Bronchial epithelial cell (primary cell): ENCODE measurements at places on chromosomes 11 and 22. TPM values are rescaled to one million over a fixed set of nuclear protein-coding genes. Genes with fewer than 3 reads are reported as not detected.

DNA sequence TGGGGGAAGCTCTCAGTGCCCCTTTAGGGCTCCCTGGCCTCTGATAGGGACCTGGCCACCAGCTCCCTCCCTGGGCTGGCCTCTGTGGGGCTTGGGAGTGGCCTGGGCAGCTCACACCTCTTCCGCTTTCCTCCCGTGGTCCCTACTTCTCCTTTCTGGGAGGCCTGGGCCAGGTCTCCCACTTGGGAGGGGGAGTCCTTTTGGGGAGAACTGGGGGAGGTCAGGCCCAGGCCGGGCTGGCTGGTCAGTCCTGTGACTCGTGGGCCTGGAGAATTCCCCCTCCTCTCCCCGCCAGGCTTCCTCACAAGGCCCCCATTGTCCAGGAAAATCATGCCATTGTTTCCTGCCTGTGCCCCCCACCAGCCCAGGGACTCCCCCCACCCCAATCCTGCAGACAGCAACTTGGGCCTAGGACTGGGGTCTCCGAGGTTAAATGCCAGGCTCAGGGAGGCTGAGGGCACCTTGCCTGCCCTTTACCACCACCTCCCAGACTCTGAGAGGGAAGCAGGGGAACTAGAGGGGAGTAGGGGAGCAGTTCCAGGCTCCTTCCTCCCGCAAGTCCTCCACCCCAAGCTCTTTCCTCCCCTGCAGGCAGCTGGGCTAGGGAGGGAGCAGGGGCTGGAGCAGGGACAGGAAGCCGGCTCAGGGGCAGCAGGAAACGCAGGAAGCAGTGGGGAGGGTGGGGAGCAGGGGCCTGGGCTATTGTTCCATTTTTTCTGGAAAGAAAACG is 2.8 kb downstream of the MAP3K11 start:
- DNase-seq = no peak

- DNase-seq = no peak
Measured at GRCh38 chr11:22317656-22318055, 20.5 kb upstream of the SLC17A6 start.

SHISAL1 gene
- total RNA-seq = under 0.01 and 0.26 TPM in 2 replicates

TAF1D gene
- 139 and 160 TPM in 2 replicates for total RNA-seq

DNA sequence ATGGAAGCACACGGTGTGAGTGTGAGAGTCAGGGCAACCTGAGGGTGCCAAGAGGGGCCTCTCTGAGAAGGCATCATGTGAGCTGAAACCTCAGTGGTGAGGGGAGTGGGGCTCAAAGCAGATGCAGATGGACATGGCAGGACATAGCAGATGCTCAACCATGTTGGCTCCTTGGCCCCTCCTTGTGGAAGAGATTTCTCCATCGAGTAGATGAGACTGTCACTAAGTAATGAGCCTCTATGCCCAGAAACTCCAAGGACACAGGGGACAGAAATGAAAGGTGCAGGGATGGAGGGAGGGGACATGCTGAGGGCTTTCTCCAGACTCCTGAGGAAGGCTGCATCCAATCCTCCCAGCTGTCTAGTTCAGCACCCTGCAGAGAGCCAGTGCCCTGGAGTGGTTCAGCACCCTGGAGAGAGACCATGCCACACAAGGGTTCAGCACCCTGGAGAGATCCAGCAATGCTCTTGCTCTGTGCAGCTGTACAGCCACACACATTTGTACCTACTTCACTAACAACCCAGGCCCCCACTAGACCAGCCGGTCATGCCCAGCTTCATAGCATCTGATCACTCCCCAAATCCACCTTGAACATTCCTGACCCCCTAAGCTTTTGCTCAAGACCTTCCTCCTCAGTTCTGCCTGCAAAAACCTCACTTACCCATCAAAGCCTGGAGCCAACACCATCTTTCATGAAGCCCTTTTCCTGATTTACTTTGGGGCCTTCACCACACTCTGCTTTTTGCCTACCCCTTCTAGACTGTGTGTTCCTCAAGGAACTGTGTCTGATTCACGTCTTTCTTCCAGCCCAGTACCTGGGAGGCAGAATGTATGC is 252.0 kb downstream of the CTTN start:
- DNase-seq = peak; percentile 54

BDNF gene
- total RNA-seq = 0.79 and 1.7 TPM in 2 replicates

- DNase-seq = no peak
Measured at GRCh38 chr11:120129570-120129969, 8.3 kb downstream of the TRIM29 start.

A4GALT gene
- total RNA-seq = 12.4 and 15.5 TPM in 2 replicates

GRCh38 chr22:48491451-48491941 is 1336.2 kb downstream of the BRD1 start:
- no peak for DNase-seq

GRCh38 chr11:71962428-71963038 is 33.7 kb downstream of the RNF121 start:
- peak; percentile 22 for DNase-seq

APOA4 gene
- not detected in 2 replicates for total RNA-seq

DNA sequence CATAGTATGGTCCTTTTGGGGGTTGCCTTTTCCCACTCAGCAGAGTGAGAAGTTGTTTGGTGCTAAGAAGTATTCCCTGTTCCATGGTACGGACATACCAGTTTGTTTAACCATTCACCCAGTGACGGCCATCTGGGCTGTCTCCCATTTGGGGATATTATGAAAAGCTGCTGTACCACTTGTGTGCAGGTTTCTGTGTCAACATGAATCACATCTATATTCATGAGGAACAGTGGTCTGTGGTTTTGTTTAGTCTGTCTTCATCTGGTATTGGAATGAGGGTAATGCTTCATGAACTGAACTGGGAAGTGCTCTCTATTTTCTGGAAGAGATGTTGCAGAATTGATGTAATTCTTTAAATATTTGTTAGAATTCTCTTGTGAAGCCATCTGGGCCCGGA is 89.5 kb downstream of the TRMU start:
- DNase-seq = peak; percentile 73

DNA sequence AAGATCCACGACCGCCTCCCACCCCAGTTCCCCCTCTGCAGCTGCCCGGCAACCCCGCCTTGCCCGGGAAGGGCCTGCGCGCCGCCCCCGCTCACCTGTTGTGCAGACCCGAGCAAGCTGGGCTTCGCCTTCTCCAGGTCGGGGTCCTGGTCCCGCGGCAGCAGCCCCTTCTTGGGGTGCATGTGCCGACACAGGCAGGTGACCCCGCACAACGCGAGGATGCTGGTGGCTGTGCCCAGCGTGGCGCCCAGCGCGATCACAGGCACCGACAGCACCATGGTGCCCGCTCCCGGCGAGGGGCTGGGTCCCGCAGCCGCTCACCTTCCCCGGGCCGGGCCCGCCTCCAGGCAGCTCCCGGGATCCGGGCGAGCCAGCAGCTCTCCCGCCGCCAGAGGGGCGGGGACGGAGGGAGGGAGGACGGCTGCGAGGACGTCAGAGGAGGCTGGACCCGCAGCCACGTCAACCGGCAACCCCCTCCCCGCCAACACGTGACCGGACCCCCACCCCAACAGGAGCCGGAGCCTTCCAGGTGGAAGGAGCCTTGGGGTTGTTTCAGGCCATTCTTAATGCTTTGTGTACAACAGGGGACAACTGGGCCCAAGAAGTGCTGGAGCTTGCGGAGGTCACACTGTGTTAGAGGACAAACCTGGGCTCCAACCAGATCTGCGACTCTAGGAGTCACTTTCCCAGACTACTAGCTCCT is at the start of gene SYT13:
SYT13 (minus strand) TSS at position 412 of the 703 bp plus-strand sequence; CDS start at position 278, 134 bp downstream.
- DNase-seq = no peak

LARGE2 gene
- total RNA-seq = 2.9 and 4.5 TPM in 2 replicates

OR51B2 gene
- not detected in 2 replicates for total RNA-seq

GRCh38 chr11:111344032-111344431 is 35.0 kb downstream of the POU2AF1 start:
- peak; percentile 52 for DNase-seq

DNA sequence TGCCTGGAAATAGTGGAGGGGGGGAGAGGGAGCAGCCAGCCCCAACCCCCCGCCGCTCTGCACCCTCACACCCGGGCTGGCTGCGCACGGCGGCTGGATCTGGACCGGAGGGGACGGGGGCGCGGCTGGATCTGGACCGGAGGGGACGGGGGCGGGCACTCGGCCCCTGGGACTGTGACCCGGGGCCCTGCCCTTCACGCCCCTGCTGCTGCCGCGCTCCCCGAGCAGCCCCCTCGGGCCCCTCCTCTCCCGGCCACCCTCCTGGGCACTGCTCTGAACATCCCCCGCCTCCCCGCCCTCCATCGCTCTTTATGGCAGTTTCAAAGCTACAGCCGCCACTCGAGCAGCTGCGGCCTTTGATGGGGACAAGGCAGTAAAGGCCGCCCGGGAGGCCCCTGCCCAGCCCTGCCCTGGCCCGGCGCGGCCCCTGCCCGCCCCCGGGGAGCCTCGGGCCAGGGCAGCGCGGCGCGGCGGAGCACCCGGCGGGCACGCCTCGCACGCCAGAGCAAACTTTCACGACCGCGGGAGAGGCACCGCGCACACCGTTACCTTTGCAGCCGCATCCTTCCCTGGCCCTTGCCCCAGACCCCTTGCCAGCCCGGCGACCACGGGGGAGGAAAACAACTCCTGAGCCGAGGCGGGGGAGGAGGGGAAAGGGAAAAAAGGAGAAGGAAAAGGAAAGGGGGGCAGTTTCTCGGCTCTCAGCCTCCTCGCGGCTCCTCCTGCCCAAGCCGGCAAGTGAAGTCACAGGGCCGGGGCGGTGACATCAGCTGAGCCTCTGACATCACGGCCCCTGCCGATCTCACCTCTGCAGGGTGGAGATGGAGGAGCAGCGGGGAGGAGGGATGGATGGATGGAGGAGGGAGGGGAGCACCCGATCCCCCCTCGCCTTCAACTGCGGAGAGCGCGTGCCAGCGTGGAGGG is 13.1 kb upstream of the TCF20 start:
- no peak for DNase-seq

OR10D3 gene
- not detected in 2 replicates for total RNA-seq

DNA sequence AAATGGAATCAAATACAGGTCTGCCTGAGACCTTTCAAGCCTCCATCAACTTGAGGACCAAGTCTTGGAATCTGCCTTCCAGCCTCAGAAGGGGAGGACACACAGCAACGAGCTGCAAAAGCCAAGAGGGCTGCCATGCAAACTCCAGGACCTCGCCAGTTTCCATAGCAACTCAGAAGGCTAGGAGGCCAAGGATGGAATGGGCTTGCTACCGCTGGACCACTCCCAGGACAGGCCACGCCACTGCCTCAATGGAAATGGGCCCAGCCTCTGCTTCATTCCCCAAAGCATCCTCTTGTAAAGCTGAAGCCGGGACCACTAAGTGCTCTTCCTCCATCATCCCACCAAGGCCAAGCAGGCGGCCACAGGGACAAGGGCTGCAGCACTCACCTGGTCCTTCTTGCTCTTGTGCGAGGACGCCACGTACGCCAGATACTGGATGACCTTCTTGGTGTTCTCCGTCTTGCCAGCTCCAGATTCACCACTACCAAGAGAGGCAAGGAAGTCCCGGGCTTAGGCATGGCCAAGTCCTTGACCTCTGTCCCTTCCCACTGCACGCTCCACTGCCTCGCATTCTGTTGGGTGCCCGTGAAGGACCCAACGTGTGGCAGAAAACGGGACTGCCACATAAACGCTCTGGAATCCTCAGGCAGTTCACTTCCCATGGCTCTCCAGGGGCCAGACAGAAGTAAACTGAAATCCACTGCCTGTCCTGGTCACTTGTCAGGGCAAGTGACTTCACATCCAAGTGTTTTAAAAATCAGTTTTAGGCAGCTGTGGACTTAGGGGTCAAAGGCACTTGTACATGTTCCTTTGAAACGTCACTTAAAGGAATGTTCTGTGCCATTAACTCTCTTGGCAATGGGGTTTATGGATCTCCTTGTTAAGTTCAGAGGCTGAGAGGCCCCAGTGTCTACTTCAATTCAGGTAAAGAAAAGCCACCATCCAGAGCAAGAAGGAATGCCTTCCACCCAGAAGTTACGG is 61.3 kb downstream of the MYH9 start:
- no peak for DNase-seq

GRCh38 chr11:116335891-116336290 is 436.9 kb downstream of the BUD13 start:
- DNase-seq = no peak

GRCh38 chr11:59216641-59217564 is 4.2 kb upstream of the MPEG1 start:
- DNase-seq = peak; percentile 81

- peak; percentile 86 for DNase-seq
Measured at GRCh38 chr22:37887584-37888378, 18.3 kb upstream of the MICALL1 start.

- no peak for DNase-seq
Measured at GRCh38 chr11:3164552-3165151, 458 bp downstream of the OSBPL5 start.

PGA4 gene
- not detected in 2 replicates for total RNA-seq

- DNase-seq = no peak
Measured at GRCh38 chr11:133889893-133890292, 44.6 kb upstream of the SPATA19 start.

DNA sequence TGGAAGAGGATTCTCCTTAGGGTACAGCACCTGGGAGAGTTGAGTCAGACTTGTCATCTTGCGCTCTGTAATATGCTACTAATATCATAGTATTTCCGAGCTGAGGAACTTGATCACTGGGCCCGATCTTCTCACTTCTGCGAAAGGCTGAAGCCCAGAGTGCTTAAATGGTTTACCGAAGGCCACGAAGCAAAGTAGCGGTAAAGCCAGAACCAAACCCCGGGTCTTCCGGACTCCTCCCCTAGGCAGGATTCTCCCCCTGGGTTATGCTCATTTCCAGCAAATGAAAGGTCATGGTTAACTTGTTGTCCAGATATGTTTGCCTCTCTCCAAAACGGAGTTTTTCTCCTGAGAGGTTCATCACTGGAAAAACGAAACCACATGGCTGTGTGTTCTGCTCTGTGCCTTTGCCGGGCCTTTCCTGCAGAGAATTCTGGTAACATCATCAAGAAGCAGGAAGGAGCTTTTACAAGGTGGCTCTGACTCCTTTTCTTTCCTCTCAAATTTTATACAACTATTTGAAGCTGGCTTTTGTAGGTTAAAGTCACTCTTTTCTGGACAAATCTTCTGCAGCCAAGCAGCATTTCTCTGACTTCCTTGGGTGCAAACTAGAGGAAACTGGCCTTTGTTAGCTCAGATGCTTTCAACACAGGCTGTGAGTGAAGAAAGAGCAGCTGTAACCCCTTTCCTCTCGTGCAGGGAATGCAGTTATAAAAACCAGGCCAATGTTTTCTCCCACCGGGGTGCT is 35.5 kb downstream of the UBASH3B start:
- DNase-seq = no peak

DNA sequence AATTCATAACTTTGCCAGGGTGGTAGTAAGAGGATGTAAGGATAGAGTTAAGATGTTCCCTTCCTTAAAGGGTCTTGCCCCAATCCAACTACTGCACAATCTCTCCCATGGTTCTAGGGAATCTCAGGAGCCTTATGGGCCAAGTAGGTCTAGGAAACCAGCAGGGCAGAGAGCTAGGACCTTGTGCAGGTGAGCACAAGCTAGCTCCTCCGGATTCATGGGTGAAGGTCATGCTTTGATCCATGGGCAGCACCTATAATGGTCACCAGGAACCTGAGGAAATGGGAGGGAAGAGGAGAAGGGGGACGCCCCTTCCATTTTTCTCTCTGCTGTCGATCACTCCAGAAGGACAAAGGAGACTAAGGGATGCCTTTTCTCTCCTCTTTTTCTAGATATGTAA is 16.8 kb downstream of the KCNJ11 start:
- no peak for DNase-seq

- no peak for DNase-seq
Measured at GRCh38 chr11:105732611-105733010, 122.7 kb downstream of the GRIA4 start.
